Motor neuron (in vitro differentiated cells): ENCODE measurements at places on chromosomes 4 and X.
A peak's percentile ranks its signal among the peaks of the same experiment; 100 is the strongest.

DNA sequence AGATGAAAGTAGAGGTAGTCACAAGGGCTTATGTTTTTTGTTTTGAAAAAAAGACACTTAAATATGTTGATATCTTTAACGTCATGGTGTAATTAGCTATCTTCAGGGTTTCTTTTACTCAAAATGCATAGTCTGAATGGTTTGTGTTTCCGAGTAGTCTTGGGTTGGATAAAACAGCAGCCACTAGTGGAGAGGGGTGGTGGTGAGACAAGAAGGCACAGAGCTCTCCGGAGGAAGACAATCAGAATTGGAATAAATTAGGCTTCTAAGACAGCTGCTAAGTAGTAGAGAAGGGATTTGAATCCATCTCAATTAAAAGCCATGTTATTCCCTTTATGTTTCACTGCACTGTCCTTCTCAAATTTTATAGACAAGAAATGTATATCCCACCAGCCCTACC is 240.4 kb upstream of the VEGFC start:
- ATAC-seq, result no peak

GRCh38 chr4:115058533-115058932 is 54.9 kb downstream of the NDST4 start:
- no peak for ATAC-seq

DNA sequence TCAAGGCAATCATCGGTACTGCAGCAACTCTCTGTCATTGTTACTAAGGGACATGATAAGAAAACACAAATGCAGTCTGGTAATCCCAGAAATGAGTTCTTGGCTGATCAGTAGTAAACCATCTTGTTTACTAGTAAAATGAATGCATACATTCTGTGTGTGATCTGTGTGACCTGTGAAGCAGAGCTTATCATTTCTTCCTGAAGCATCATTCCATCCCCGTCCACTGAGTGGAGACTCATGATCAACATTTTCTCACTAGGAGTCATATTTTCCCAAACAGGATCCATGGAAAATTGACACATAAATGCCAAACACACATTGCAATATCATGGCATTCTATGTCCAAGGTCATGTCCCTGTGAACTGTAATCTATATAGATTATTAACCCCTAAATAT is 226.1 kb downstream of the ANKRD50 start:
- no peak for ATAC-seq

DNA sequence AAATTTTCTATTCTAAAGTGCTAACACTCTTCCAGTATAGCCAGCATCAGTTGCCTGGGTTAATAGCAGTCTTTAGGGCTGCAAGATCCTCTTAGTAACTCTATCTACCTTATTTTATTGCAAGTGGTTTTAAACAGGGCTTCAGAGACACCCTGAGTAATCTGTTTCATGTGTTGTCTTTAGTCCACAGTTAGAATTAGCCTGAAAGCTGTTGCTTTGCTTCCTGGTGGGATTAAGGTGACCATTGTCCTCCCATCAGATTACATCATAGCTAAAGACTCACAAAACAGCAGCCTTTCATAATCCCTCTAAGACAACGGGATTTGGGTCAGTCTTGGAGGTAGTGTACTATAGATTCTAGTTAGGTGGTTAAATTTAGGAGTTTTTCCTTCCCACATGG is 7.5 kb downstream of the UCHL1 start:
- ATAC-seq, result no peak

DNA sequence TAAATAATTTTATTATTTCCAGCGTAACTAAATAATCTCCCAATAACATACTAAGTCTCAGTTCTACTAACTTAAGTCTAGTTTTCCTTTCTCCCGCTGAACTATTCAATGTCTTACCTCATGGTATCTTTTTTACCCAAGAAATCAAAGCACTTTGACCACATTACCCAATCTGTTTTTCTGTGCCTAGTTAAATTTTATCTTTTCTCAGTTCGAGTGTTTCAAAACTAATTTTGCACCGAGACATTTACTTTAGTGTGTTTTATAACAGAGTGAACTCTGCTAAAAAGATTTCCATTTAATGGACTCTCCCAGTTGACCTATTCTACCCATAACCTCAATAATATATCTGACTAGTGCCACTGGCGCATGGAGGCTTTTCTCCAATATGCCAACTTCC is 67.6 kb upstream of the IRF2 start:
- ATAC-seq, result no peak

GRCh38 chr4:137531986-137532868 is at the start of gene PCDH18:
Gene PCDH18 (minus strand): TSS chr4:137532494. CDS start chr4:137532088, 406 bp downstream.
- ATAC-seq, result peak; percentile 87

- no peak for ATAC-seq
Measured at GRCh38 chr4:119286377-119287002, 35.4 kb downstream of the FABP2 start.

DNA sequence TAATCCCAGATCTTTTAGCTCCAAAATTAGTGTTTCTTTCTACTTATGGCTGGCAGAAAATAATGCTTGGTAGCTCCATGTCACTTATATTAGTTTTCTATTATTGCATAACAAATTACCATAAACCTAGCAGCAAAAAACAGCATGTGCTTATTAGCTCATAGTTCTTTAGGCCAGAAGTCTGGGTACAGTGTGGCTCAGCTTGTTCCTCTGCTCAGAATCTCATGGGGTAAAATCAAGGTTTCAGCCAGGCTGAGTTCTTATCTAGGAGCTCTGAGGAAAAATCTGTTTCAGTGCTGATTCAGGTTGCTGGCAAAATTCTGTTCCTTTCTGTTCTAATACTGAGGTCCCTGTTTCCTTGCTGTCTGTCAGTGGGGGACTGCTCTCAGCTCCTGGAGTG is 101.1 kb downstream of the CT47B1 start:
- ATAC-seq, result no peak

- ATAC-seq, result no peak
Measured at GRCh38 chr4:107120661-107121060, 84.5 kb upstream of the DKK2 start.

DNA sequence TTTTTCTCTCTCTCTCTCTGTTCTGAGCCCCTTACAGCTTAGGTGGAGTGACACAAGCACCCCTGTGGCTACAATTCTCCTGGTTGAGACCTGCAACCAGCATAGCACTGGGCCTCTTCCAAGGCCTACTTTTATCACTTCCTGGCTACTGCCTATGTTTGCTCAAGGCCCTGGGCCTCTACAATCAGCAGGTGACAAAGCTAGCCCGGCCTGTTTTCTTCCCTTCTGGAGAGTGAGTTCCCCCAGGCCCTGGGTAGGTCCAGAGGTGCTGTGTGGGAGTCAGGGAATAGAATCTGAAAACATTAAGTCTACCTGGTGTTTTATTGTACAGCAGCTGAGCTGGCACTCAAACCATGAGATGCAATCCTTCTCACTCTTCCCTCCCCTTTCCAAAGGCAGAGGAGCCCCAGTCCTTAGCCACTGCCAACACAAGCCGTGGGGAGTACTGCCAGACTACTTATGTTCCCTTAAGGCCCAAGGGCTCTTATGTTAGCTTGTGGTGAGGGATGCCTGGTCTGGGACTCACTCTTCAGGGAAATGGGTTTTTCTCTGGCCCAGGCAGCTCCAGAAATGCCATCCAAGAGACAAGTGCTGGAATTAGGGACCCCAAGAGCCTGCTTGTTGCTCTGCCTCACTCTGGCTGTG is 23.8 kb upstream of the MAGEC3 start:
- ATAC-seq, result no peak

GRCh38 chrX:147899379-147900114 is 12.2 kb upstream of the FMR1 start:
- ATAC-seq, result no peak
